ENCODE measurements at places on chromosomes 2 and 18. TPM values are rescaled to one million over a fixed set of nuclear protein-coding genes. Genes with fewer than 3 reads are reported as not detected.

DNA sequence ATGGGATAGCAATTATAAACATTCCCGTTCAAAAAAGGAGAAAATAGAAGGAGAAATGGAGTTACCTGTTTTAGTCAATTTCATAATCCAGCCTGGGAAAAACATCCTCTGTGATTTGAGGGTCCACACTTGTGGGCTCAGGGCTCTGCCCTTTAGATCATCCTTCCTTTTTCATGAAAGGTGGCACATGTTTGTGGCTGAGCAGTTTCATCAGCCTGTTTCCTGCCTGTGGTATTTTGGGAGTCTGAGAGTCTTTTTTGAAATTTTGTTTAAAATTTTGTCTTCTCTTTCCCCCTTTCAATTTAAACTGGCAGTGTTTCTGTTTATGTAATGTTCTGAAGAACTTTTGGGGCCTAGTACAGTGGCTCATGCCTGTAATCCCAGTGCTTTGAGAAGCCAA, 84.0 kb downstream of the KIAA1328 start:
- no peak overlapping the region for H3K27ac ChIP-seq
- H3K4me3 ChIP-seq: no peak overlapping the region
- no peaks in the 10 kb centered on the region for H3K36me3 ChIP-seq
- no peaks in the 10 kb centered on the region for H3K27me3 ChIP-seq
- DNase-seq: no peak
- H3K4me1 ChIP-seq: peaks cover 13% of the 10 kb centered on the region

DNA sequence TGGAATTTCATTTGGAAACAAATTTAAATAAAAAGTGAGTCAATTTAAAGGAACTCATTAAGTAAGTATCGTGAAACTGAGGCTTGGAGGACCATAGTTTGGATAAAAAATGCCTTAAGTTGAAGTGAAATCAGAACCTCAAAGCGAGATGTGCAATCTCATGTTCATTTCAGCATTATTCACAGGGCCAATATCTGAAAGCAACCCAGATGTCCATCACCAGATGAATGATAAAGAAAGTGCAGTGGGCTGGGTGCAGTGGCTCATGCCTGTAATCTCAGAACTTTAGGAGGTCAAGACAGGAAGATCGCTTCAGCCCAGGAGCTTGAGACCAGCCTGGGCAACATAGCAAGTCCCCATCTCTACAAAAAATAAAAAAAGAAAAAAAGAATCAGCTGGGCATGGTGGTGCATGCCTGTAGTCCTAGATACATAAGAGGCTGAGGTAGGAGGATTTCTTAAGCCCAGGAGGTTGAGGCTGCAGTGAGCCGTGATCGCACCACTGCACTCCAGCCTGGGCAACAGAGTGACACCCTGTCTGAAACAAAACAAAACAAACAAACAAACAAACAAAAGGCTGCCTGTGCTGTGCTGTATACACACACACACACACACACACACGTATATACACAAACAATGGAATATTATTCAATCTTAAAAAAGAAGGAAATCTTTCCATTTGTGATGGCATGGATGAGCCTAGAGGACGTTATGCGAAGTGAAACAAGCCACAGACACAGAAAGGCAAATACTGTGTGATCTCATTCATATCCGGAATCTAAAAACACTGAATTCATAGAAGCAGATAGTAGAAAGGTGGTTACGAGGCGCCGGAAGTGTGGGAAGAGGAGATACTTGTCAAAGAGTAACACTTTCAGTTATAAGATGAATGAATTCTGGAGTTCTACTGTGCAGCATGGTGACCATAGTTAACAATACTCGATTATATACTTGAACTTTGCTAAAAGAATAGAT, 14.5 kb downstream of the SH3RF3 start:
- H3K4me1 ChIP-seq: peaks cover 24% of the 10 kb centered on the region
- H3K4me3 ChIP-seq: peak overlapping the region; percentile 16
- DNase-seq: peak; percentile 87
- peaks cover 3% of the 10 kb centered on the region for H3K27me3 ChIP-seq
- H3K36me3 ChIP-seq: no peaks in the 10 kb centered on the region

- no peaks in the 10 kb centered on the region for H3K36me3 ChIP-seq
- H3K27me3 ChIP-seq: no peaks in the 10 kb centered on the region
- H3K4me1 ChIP-seq: peaks cover 62% of the 10 kb centered on the region
- H3K27ac ChIP-seq: peak overlapping the region; percentile 97
These were observed 1.5 kb downstream of the MAP3K2 start for GRCh38 chr2:127386246-127386645.

DNA sequence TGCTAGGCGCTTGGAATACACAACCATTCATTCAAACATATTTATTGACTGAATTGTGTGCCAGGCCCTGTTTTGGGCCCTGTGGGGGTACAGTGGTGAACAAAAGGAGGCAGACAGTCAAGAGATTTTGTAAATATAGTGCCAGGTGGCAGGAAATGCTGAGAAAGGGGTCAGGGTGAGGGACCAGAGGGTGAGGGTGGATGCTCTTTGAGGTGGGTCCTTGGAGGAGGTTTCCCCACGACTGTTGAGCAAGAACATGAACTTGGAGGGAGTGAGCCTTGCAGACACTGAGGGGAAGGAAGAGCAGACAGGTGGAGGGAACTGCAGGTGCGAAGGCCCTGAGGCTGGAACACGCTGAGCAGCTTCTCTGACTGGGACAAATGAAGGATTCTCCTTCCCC, 40.7 kb downstream of the ODC1 start:
- peak overlapping the region; percentile 48 for H3K27ac ChIP-seq
- H3K4me3 ChIP-seq: no peak overlapping the region
- H3K27me3 ChIP-seq: no peaks in the 10 kb centered on the region
- DNase-seq: no peak
- H3K36me3 ChIP-seq: peaks cover 13% of the 10 kb centered on the region
- H3K4me1 ChIP-seq: peaks cover 41% of the 10 kb centered on the region

GRCh38 chr2:84243788-84244733, 215.0 kb downstream of the SUCLG1 start:
- DNase-seq: no peak
- no peaks in the 10 kb centered on the region for H3K27me3 ChIP-seq
- H3K4me3 ChIP-seq: no peak overlapping the region
- H3K27ac ChIP-seq: no peak overlapping the region

- H3K27me3 ChIP-seq: no peaks in the 10 kb centered on the region
- H3K4me3 ChIP-seq: peak overlapping the region; percentile 12
- no peaks in the 10 kb centered on the region for H3K36me3 ChIP-seq
- peak overlapping the region; percentile 41 for H3K27ac ChIP-seq
- DNase-seq: peak; percentile 40
These were observed 34.8 kb upstream of the MGAT5 start for GRCh38 chr2:134218930-134219658.

DNA sequence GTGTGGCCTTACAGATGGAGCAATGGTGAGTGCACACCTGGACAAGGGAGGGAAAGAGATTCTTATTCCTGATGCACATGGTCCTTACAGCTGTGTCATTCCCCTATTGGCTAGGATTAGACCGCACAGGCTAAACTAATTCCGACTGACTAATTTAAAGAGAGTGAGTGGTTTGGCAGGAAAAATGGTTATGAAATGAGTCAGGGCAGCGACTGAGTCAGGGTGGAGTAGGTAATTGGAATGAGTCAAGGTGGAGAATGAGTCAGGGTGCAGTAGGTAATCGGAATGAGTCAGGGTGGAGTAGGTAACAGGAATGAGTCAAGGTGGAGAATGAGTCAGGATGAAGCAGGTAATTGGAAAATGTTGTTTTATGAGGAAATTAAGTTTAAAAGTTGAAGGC, 1353.7 kb upstream of the LRRTM1 start:
- H3K27me3 ChIP-seq: no peaks in the 10 kb centered on the region
- no peaks in the 10 kb centered on the region for H3K4me1 ChIP-seq
- DNase-seq: no peak
- H3K27ac ChIP-seq: no peak overlapping the region
- no peaks in the 10 kb centered on the region for H3K36me3 ChIP-seq

DNA sequence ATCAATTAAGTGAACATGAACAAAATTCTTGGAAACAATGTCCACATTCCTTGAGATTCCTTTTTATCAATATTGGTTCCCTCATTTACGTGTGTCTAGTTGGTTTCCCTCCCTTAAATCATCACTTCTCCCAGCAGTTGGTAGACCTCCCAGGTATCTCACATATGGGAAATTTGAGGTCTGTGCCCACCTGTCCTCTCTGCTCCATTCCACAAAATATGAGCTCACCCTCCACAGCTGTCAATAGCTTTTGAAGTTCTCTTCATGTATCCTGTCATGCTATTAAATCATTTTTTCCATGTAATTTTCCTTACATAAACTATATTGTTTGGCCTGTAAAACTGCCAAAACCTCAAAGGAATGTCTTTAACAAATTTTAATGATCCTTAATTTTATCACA, 992.2 kb upstream of the ACVR2A start:
- H3K27ac ChIP-seq: no peak overlapping the region
- H3K27me3 ChIP-seq: no peaks in the 10 kb centered on the region
- no peak for DNase-seq
- H3K4me1 ChIP-seq: no peaks in the 10 kb centered on the region

DNA sequence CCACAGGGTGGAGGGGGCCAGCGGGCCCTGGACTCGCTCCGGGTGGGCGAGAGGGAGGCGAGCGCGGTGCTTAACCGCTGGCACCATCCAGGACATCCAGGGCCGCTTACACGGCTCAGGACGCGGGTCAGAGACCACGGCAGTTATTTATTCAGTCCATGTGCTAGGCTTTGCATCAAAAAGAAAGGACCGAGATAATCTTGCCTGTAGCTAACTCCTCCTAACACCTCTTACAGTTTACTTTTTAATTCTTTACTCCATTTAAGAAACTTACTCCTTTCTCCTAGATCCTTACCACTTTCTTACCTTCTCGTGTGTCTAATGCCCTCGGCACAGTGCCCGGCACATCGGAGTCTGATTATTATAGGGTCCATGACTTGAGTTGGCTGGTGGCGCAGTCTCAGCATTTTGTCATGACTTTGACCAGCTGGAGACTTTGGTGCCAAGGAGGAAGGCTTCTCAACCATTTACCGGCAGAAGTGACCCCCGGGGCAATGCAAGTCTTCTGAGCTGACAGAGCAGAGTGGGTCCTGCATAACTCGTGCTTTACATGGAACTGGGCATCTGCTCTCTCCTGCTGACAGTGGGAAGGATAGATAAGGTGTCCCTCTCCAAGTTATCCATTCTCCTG, 503 bp downstream of the ANXA4 start:
- DNase-seq: no peak
- no peaks in the 10 kb centered on the region for H3K27me3 ChIP-seq
- H3K4me1 ChIP-seq: peaks cover 14% of the 10 kb centered on the region
- no peaks in the 10 kb centered on the region for H3K36me3 ChIP-seq
- peak overlapping the region; percentile 58 for H3K27ac ChIP-seq

GRCh38 chr2:184890311-184890710, 292.0 kb downstream of the ZNF804A start:
- no peaks in the 10 kb centered on the region for H3K4me1 ChIP-seq
- no peak for DNase-seq
- H3K27ac ChIP-seq: no peak overlapping the region

GRCh38 chr2:114083717-114084387, 194.0 kb downstream of the ACTR3 start:
- no peaks in the 10 kb centered on the region for H3K4me1 ChIP-seq
- H3K36me3 ChIP-seq: no peaks in the 10 kb centered on the region
- H3K27me3 ChIP-seq: no peaks in the 10 kb centered on the region
- H3K27ac ChIP-seq: no peak overlapping the region
- no peak overlapping the region for H3K4me3 ChIP-seq

UGT1A6 gene
- total RNA-seq: not detected

CCDC68 gene
- total RNA-seq: 0.33 TPM

HRH4 gene
- 1.1 TPM for total RNA-seq

CFC1 gene
- total RNA-seq: not detected

LOXL3 gene
- total RNA-seq: 0.25 TPM

All from CD4-positive, alpha-beta memory T cell (primary cell).